T-helper 17 cell (primary cell): ENCODE measurements at places on chromosomes 7 and 10. TPM values are rescaled to one million over a fixed set of nuclear protein-coding genes. Genes with fewer than 3 reads are reported as not detected.

Gene COL28A1
- not detected for total RNA-seq

Gene OR6V1
- not detected for total RNA-seq

Gene LRMDA
- not detected for total RNA-seq

Gene WIPF3
- 0.08 TPM for total RNA-seq

Gene STOX1
- total RNA-seq = 0.12 TPM

Gene FAM25A
- total RNA-seq = not detected

GRCh38 chr10:80513106-80513505 is 24.6 kb upstream of the SH2D4B start:
- H3K27ac ChIP-seq = peak overlapping the region; percentile 90
- H3K4me1 ChIP-seq = peaks cover 14% of the 10 kb centered on the region
- H3K4me3 ChIP-seq = no peak overlapping the region
- H3K27me3 ChIP-seq = no peaks in the 10 kb centered on the region

DNA sequence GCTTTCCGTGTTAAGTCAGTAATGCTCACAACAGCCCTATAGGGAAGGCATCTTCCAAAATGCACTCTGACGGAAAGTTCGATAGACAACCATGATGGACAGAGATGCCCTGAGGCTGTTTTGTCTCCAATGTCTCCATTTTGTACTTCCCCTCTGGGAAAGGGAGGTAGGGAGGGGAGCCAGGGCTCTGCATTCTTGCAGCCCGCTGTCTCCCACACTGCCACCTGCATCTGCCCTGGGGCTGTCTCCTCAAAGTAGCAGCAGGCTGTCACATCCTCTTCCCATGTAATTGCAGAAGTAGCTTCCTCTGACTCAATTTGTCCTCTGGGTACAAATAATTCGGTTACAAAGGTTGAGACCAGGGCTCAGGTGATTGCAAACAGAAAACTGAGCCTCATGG is 131.4 kb downstream of the GPAM start:
- no peak overlapping the region for H3K4me3 ChIP-seq
- H3K27ac ChIP-seq = no peak overlapping the region
- no peak for DNase-seq
- H3K36me3 ChIP-seq = no peaks in the 10 kb centered on the region
- H3K27me3 ChIP-seq = peaks cover 18% of the 10 kb centered on the region

- H3K27me3 ChIP-seq = peaks cover 68% of the 10 kb centered on the region
- peaks cover 3% of the 10 kb centered on the region for H3K4me1 ChIP-seq
- H3K4me3 ChIP-seq = no peak overlapping the region
- no peak overlapping the region for H3K27ac ChIP-seq
- no peak for DNase-seq
Observed at GRCh38 chr10:71203716-71204115, 8.7 kb upstream of the UNC5B start.

DNA sequence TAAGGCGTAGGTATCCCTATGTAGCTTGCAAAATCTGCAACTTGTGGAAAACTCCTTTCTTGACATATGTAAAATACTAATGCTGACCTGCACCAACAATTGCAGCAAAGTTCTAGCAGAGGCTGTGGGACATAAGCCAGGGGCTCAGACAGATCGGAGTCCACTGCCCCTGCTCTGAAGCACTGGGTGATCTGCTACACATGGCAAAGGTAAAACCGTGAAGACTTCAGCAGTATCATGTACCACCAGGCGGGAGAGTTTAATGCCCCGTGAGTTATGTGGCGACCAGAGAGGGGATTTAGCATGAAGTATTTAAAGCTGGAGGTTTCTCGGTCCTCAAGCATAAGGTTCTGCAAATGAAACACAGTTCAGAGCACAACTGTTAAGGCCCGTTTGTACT is 76.4 kb downstream of the ABCC2 start:
- H3K4me3 ChIP-seq = no peak overlapping the region
- H3K4me1 ChIP-seq = peaks cover 4% of the 10 kb centered on the region
- H3K36me3 ChIP-seq = no peaks in the 10 kb centered on the region
- DNase-seq = no peak
- no peak overlapping the region for H3K27ac ChIP-seq

- H3K27ac ChIP-seq = no peak overlapping the region
- peaks cover 2% of the 10 kb centered on the region for H3K4me1 ChIP-seq
- no peak overlapping the region for H3K4me3 ChIP-seq
- peaks cover 2% of the 10 kb centered on the region for H3K36me3 ChIP-seq
Observed at GRCh38 chr7:2726316-2727018, 38.5 kb downstream of the AMZ1 start.
